Bronchus fibroblast of lung (primary cell): ENCODE measurements at places on chromosomes 11 and 22. TPM values are rescaled to one million over a fixed set of nuclear protein-coding genes. Genes with fewer than 3 reads are reported as not detected.

Gene OMP
- total RNA-seq, result 2.9 TPM in 1 of 2 replicates, not detected in the other

Gene C1QTNF4
- 1.8 and 2.8 TPM in 2 replicates for total RNA-seq

Gene FDXACB1
- 2.9 and 3.4 TPM in 2 replicates for total RNA-seq

Gene OR8H1
- total RNA-seq, result not detected in 2 replicates

Gene DGCR6
- total RNA-seq, result 2.5 TPM in 1 of 2 replicates, not detected in the other

Gene ASCL2
- not detected in 2 replicates for total RNA-seq

Gene DUSP8
- total RNA-seq, result 0.50 and 0.74 TPM in 2 replicates

Gene ARHGAP8
- not detected in 2 replicates for total RNA-seq

Gene HORMAD2
- not detected in 2 replicates for total RNA-seq

Gene C22orf31
- not detected in 2 replicates for total RNA-seq

Gene DCHS1
- 4.2 and 4.3 TPM in 2 replicates for total RNA-seq
